Vagina (tissue), 2 donors: ENCODE measurements at places on chromosomes 16 and 17. TPM values are rescaled to one million over a fixed set of nuclear protein-coding genes. Genes with fewer than 3 reads are reported as not detected.

WDR59 gene
- total RNA-seq = 95.3 TPM

LRRC75A gene
- total RNA-seq = 1.7 TPM

ABCC12 gene
- total RNA-seq = not detected

SLC5A11 gene
- not detected for total RNA-seq

CAPNS2 gene
- 33.9 TPM for total RNA-seq

COPRS gene
- total RNA-seq = 35.4 TPM

MOSMO gene
- total RNA-seq = 33.9 TPM

HYDIN gene
- not detected for total RNA-seq

SP2 gene
- 11.3 TPM for total RNA-seq
